ENCODE measurements at places on chromosomes 3 and 15.
A peak's percentile ranks its signal among the peaks of the same experiment; 100 is the strongest.

DNA sequence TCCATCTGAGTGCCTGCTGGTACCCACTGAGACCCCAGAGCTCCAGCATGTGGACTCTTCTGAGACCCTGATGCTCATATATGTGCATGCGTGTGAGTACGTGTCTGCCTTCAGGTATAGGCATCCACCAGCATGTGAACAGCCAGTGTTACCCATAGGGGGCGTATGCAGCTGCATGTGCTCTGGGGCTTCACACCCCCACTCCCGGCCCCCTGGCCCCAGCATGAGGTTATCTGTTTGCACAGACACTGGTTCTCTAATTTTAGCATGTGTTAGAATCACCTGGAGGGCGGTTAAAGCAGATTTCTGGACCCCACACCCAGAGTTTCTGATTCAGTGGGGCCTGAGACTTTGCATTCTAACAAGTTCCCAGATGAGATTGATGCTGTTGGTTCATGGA is 824 bp upstream of the CILP start:
- no peak for DNase-seq

DNA sequence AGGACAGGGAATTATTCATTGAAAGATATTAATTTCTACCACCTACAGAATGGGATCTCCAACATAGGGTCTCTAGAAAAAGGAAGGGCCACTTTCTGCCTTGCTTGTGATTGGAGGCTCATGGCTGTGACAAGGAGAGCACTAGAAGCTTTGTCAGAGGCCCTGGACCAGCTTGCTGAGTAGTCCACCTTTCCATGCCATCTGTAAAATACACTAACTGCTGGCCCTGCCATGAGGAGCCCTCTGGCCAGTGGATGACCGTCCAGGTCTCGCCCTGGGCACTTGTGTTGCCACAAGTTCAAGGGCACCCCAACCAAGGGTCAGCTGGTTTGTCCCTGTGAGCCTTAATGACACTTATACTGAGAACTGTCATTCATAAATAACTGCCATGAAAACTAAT is 1.6 kb upstream of the SYNM start:
- no peak for DNase-seq

DNA sequence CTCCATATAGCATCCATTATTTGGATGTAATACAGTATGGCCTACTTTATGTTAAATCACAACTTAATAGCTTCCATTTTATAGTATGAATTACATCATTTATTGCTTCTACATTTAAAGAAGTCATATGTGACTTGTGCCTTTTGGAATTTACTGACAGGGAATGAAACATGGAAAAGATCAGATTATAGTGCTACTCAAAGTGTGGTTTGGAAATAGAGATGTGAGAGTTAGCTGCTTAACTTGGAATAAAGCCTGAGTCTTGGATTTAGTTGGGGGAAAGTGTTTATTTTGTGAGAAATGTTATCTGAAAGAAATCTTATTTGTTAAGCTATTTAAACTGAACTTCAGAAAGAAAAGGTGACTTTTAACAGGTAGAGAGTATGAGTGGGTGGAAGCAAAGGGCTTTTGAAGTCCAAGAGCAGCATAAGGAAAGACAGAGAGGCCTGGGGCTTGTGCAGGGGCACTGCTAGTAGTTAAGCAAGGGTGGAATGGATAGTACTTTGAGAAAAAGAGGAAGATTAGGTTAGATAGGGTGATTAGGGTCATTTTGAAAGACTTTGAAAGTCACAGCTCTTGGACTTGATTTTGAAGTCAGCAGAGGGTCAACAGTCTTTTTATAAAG is 60.5 kb downstream of the SLMAP start:
- no peak for DNase-seq

DNA sequence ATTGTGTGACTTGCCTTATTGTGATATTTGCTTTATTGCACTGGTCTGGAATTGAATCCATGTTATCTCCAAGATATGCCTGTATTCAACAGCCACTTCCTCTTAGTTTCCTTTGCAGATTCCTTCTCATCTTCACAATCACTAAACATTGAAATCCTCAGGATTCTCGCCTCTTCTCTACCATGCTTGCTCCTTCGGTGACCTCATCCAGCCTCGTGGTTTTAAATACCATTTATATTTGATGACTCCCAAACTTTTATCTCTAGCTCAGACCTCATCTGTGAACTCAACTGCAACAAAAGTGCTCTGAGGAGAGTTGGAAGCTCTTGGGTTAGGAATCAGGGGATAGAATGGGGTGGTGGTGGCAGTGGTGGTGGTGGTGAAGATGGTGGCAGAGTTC is 19.9 kb downstream of the POLR2M start:
- DNase-seq = no peak

DNA sequence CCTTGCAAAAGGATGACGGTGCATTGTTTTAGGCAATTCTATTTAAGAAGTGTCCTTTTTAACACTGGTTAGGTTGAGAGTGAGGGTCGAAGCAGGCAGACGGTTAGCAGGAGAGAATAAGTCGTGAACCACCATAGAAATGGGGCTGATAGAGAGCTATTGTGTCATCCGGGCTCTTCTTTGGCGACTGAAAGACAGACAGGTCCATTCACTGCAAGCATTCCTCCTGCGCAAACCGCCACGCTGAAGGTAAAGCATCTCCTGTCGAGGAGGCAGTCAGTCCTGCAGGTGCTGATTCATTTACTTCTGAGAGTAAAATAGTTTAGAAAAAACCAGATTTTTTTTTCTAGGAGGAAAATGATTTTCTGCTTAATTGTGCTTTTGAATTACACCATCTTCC is 1002.8 kb upstream of the NR2F2 start:
- no peak for DNase-seq

DNA sequence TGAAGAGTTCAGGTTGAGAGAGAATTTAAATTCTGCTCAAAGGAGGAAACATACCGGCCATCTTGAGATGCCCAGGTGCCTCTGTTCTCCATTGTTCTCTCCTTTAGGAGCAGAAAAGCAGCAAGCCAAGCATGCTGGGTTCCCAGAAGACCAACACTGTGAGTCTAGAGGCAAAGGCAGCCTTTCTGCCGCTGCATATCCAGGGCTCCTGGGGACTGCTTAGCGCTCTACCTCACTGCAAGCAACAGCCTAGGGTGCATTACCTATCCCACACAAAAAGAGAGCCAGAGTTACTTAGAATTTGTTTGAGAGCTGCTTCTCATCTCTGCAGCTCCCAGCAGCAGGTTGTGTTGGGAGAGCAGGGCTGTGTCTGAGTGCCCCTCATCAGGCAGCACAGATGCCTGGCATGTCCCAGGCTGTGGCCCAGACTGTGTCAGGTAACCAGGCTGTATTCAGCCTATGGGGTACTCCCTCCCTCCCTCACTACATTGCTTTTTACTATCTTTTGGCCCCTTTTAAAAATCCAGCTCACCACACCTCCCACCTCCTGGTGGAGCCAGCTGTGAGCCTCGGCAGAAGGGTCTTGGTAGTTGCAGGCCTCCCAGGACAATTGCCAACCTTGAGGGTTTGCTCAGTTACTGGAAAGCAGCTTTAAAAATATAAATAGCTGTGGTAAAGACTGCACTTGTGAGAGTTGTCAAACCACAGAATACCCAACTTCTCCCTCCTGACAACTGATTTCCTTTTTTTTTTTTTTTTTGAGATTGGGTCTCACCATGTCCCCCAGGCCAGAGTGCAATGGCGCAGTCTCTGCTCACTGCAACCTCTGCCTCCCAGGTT is 30.2 kb downstream of the BCL2L10 start:
- DNase-seq = no peak

DNA sequence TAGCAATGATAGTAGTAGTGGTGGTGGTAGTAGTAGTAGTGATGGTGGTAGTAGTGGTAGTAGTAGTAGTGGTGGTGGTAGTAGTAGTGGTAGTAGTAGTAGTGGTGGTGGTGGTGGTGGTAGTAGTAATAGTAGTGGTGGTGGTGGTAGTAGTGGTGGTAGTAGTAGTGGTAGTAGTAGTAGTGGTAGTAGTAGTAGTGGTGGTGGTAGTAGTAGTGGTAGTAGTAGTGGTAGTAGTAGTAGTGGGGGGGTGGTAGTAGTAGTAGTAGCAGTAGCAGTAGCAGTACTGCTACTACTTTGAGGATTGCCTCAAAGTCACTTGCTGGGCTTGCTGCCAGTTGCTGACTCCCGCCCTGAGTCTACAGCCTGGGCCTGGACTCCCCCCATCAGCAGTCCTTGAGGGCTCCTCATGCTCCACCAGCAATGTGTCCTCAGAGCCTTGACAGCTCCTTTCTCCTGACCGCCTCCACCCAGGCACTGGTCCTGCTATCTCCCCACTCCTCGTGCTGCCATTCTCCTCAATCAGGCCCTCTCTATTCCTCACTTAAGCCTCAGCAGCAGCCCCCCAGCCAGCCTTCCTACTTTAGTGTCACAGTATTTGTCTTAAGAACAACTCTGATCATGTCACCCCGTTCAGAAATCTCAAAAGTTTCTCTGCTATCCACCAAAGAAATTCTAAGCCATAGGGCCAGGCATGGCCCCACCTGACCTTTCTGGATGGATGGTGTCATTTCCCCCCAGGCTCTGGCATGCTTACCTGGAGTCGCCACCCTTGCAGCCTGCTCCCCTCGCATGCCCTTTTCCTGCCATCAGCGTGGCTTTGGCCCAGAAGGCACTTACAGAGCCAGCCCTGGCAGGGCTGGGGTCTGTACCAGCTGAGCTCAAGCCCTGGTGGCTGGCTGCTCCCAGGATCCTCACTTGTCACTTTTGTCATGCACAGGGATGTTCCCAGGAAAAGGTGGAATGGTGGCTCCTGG is 45.6 kb downstream of the DLEC1 start:
- peak; percentile 58 for DNase-seq

DNA sequence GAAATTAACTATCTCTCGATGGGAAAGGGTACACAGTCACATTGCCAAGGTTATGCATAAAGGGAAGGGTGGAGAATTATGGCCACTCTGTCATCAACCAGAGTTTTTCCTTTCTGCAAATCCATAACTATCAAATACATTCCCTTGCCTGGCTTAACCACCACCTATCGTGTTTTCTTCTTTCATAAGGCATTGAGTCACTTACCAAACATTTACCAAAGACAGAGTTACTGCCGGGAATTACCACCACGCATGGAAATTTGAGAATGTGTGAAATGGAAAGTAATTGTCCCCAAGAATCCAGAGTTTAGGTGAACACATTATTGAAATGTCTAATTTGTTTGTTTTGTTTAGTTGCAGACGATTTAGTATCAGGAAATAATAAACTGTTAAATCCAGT is 134.3 kb upstream of the LRRN1 start:
- DNase-seq = no peak

DNA sequence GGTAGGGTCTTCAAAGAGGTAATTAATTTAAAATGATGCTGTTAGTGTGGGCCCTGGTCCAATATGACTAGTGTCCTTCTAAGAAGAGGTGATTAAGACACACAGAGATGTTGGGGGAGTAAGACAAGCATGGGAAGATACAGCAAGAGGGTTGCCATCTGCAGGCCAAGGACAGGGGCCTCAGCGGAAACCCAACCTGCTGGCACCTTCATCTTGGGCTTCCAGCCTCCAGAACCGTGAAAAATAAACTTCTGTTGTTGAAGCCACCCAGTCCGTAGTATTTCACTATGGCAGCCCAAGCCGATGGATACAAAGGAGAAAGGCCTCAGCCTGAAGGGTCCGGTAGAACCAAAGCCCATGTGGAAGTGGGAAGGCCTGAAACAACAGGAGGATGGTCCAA is 161.7 kb upstream of the UBE2E1 start:
- DNase-seq = no peak

- DNase-seq = no peak
Observed at GRCh38 chr15:95409211-95409610, 921.3 kb upstream of the NR2F2 start.

GRCh38 chr15:32893421-32893820 is 175.6 kb downstream of the GREM1 start:
- peak; percentile 60 for DNase-seq

DNA sequence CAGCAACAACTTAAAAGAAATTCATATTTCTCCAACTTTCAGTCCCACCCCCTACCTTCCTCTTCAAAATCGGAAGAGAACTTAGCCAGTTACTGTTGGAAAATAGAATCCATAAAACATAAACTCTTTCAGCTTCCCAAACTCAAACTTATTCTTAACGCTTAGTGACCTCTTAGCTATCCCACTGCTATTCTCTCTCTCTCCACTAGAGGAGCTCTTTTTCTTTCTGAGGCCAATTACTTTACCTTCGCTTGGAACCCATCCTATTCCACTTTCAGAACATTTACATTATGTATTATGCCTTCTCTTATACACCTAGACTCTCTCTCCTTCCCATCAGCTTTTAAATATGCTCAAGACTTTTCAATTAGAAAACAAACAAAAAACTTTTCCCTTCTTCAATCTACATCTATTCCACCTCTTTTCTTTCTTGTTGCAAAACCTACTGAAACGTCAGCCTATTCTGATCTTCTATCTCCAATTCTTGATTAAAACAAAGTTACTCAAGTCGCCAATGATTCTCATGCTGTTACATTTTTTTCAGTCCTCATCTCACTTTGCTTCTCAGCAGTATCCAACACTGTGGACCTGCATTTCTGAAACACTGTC is 13.4 kb upstream of the GHSR start:
- peak; percentile 63 for DNase-seq

DNA sequence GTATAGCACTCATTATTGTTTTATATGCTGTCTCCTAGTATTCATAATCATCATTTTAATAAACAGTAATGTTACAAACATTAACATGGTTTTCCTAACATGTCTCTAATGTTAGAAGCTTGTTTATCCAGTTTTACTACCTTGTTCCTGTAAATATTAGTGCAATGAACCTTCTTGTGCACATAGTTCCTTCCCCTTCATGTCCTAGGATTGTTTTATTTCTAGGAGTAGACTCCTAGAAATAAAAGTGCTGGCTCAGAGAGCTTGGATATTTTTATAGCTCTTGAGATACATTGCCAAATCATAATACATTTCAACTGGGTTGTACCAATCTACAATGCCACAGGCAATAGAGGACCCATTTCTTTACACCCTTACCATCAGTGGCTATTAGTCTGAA is 161.3 kb downstream of the SV2B start:
- no peak for DNase-seq

DNA sequence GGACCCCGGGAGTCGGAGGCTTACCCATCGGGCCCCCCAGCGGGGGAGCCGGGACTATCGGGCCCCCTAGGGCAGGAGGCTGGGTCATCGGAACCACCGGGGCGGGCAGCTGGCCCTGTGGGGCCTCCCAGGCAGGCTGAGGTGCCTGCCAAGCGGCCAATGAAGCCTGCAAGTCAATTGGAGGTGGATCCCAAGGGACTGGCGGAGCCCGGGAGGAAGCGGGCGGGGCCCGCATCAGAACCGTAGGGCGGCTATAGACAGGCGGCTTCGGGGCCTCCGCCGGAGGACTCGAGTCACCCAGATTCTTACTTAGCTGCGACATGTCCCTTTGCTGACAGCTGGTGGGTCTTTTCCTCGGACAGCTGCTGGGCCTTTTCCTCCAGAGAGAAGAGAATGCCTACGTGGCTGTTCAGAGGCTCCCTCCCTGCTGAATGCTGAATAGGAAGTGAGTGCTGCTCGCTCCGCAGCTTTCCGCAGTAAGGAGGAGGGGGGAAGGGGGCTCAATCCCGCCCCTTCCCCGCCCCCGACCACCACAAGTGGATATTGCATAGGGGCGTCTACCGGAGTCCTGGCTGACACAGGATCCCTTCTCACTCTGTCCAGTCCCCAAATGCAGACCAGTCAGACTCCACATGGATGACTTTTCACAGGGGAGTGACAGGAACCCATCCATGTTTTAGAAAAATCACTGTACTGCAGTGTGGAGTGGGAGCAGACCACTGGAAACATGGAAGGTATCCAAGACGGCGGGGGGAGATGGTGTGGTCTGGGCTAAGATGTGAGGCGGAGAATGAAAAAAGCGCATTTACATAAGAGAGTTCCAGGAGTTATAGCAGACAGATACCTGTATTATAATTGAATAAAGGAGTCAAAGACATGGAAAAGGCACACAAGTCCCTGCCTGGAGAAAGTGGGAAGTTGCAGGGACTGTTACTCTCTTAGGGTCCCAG is at the start of gene MAGEL2:
MAGEL2 (minus strand) TSS at position 447 of the 950 bp plus-strand sequence; CDS start at position 322, 125 bp downstream.
- no peak for DNase-seq

Data from AG08395 (cell line).